ENCODE measurements at places on chromosomes 4 and X. TPM values are rescaled to one million over a fixed set of nuclear protein-coding genes. Genes with fewer than 3 reads are reported as not detected.

CYSLTR1 gene
- 0.48 TPM for total RNA-seq

TRIM2 gene
- total RNA-seq: 453 TPM

MAGIX gene
- total RNA-seq: 5.6 TPM

QRFPR gene
- 0.91 TPM for total RNA-seq

CFAP99 gene
- 1.1 TPM for total RNA-seq

LAP3 gene
- 53.7 TPM for total RNA-seq

COL4A6 gene
- total RNA-seq: 0.42 TPM

TCEANC gene
- 9.6 TPM for total RNA-seq

ETDA gene
- total RNA-seq: not detected

CLNK gene
- not detected for total RNA-seq

APELA gene
- total RNA-seq: not detected

TMSB15A gene
- total RNA-seq: not detected

ZNF330 gene
- total RNA-seq: 18.5 TPM

FATE1 gene
- total RNA-seq: not detected

AFM gene
- not detected for total RNA-seq

ZNF718 gene
- 17.1 TPM for total RNA-seq

FAM47A gene
- not detected for total RNA-seq

DUX4 gene
- total RNA-seq: not detected

CTPS2 gene
- total RNA-seq: 9.3 TPM
